ENCODE measurements at places on chromosomes 1 and 21.

GRCh38 chr1:229209816-229210215, 61.1 kb upstream of the RAB4A start:
- no peak for DNase-seq

- no peak for DNase-seq
Measured at GRCh38 chr21:20276377-20276776, 721.8 kb upstream of the NCAM2 start.

- no peak for DNase-seq
Measured at GRCh38 chr1:150562446-150563339, 13.5 kb downstream of the ADAMTSL4 start.

DNA sequence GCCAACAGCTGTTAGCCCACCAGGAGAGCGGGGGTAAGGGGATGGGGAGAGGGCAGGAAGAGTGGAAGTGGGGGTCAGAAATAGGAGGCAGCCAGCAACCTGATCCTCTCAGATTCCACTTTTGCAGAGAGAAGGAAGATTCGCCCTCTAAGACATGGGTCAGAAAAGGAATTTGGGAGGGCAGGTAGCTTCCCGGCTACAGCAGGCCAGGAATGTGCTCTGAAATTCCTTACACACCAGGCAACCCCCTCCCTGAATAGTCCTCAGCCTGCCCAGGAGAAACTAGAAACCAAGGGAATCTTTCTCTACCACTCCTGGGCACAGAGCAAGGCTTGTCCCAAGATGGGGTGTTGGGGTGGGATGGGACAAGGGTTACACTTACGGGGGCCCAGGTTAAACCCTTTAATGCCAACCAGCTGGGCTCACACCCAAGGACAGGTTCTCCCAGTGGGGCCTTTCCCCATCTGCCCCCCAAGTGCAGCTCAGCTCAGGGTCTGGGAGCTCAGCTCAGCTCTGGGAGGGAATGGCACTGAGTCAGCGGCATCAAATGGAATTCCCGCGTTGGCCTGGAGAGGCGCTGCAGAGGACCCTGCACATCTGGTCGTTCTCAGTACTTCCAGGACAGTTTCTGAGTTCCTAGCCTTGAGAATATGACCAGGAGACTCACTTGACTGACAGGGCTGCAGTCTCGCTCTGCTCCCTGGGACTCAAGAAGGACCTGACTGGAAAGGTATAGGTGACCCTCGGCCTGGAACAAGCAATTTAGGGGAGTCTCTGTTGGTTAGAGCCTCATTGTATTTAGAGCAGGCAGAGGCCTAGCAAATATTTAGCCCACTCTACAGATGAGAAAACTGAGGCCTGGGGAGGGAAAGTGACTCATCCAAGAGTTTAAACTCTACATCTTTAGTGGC, 761 bp downstream of the TNNT2 start:
- no peak for DNase-seq

DNA sequence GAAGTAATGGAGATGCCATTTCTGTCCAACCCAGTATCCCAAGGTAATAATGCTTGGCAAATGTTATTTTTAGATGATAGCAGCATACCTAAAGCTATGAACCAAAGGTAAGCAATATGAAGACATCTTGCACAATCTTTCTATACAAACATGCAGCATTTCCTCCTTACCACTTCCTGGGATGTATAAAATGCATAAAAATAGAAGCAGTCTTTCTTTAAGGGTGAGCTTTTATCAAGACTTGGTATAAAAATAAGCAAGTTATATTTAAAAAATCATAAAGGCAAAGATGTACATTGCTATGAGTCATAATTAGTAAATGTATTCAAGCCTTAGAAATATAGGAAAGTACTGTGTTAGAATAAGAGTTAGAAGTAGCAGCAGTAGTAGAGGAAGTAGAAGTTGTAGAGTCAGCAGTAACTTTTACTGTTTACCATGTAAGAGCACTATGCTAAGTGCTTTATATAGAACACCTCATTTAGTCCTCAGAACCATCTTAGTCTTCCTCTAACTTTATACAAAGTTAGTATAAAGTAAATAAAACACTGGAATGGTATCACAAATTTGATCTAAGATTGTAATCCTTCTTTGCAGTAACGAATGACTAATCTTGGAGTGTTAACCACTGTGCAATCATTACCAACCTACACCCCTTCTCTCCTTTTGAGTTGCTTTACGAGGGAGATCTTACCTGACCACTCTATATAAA, 371.3 kb downstream of the VAV3 start:
- DNase-seq = no peak

- DNase-seq = no peak
Measured at GRCh38 chr1:245648749-245649522, 494.2 kb downstream of the KIF26B start.

GRCh38 chr1:234543442-234544086, 64.6 kb upstream of the TARBP1 start:
- no peak for DNase-seq

DNA sequence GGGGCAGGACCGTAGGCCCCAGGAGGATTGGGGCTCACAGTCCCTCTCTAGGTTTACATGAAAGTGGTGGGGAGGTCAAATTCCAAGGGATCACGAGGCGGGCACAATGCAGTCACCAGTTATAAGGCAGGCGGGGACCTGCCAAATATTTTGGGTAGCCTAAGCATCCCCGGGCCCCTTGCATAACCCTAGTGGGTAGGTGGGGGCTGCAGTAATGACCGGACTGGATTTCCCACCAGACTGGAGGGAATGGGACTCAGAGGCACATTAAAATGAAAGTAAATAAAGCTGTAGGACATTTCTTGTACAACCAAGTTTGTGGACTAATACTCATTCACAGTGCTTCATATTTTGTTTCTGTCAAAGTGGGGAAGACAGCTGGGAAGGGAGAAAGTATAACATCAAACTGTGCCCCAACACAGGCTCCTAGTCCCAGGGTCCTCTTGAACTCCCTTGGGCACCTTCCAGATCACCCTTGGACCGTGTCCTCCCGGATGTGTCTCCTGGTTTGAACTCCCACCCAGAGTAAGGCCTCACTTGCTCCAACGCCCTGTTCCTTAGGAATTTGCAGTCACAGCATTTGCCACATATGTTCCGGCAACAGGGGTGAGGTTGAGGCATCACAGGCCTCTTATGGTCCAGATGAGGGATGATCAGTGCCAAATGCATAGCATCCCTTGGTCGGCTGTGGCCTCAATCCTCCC, 28.4 kb upstream of the KIAA0040 start:
- no peak for DNase-seq

GRCh38 chr1:209869291-209870149, 41.7 kb downstream of the UTP25 start:
- DNase-seq = no peak

DNA sequence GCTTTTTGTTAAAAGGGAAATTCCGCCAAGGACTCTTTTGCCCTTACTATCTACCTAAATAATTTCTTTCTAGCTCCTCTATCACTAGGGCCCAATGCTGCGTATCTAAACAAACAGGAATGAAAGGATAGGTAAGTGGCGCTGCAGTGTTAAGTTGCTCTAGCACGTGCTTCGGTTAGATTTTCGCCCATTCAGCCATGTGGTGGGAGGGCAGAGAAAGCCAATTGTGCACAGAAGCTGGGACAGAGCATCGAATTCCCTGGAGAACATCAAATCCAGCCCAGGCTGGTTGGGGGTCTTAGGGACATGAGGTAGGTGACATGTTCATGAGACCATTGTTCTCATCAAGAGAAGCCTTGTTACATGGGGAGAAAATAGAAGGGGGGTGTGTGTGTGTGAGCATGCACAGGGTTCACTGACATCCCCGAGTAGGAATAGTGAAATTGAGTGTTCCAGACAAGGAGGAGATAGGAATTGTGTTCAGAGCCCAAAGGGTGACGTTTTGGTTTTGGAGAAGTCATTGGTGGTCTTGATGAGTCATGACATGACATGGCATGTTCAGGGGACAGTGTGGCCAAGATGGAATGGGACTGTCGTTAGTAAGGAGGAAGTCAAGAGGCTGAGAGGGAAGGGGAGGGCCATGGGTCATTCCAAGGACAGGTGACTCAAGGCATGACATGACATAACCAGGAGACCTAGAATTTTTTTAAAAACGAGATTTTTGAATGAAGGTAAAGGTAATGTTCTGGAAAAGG, 107.1 kb downstream of the TLR5 start:
- DNase-seq = no peak

DNA sequence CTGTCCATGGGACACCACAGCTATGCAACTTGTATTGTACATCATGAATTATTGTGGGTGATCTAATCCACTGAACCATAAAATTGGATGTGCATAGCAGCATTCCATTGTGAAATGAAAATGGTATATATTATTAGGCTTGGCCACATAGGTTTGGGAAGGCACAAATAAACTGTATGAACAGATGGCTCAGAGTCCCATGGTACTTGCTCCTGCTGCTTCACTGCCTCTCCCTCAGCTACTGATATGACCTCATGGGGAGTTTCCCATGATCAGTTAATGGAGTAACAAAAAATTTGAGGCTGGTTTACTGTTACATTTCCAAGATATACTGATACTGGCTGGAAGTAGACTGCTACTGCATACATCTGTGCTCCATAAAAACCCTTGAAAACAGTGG, 152.7 kb upstream of the NEGR1 start:
- no peak for DNase-seq

DNA sequence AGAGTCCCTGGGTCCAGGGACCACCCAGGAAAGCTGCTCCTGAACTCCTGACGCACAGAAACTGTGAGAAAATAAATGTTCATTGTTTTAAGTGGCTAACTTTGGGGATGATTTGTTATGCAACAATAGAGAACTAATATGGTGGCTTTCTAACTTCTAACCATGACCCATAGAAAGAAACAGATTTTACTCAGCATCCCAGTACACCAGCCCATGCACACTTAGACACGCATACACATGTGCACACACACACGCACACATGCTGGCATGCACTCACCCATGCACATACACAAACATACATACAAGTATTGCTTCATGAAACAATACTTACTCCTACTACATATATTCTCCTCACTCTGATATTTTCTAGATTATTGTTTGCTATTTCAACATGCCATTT, 57.1 kb downstream of the NID1 start:
- no peak for DNase-seq

DNA sequence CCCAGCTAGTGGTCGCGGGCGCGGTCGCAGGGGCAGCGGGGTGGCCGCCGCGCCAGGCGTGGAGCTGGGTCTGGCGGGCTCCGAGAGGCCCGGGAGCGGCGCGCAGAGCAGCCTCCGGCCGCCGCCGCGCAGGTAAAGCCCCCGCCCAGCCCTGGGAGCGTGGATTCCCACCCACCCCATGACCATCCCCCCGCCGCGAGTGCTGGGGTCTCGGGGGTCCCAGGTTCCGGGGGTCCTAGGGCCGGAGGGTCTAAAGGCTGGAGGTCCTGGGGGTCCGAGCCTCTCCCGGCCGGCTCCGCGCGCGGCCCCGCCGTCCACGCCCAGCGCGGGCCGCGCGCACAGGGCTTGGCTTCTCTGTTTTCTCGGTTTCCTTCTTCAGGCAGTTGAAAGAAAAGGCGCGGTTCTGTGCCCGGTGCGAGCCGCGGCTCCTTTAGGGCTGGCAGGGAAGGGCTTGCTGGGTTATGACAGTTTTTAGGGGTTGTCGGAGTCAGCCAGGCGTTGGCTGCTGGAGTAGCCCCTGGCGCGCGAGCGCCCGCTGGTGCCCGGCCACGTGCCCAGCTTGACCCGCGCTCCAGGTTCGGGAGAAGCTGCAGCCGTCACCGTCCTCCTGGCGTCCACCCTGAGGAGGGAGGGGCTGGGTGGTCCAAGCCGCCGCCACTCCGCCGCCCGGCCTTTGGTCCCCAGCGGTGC, 359 bp downstream of the LRRC3 start:
- DNase-seq = peak; percentile 9

DNA sequence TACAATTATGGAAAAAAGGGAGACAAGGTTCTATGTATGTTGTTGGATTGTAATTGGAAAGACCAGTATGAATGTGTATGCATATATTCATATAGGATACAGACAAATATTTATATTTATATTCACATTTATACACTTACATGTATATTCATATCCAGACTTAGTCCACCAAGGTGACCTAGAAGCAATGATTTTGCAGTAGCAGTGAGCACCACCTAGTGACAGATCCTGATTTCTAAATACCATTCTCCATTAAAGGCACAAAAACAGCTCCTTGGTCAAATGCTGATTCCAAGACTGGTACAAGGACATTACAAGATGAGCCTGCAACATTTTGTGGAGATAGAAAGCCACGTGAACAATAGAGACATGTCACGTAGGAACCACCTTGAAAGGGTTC, 153.4 kb downstream of the SDCCAG8 start:
- DNase-seq = no peak

GRCh38 chr1:235325854-235326253, 2.1 kb downstream of the ARID4B start:
- no peak for DNase-seq

DNA sequence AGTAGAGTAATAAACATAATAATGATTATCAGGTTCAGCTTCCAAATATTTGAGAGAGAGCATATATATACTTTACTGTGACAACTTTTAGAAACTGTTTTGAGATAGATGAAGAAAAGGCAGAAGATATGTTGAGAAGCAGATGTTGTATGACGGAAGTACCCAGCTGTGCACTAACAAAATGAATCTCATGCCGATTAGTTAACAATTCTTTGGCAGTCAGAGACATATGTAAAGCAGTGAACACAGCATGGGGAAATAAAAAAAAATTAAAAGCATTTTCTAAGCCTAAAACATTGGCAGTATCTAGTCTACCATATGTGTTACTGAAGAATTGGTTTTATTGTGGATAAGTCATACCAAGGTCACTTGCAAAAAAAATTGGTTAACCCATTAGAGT, 51.8 kb downstream of the MAGI3 start:
- no peak for DNase-seq

DNA sequence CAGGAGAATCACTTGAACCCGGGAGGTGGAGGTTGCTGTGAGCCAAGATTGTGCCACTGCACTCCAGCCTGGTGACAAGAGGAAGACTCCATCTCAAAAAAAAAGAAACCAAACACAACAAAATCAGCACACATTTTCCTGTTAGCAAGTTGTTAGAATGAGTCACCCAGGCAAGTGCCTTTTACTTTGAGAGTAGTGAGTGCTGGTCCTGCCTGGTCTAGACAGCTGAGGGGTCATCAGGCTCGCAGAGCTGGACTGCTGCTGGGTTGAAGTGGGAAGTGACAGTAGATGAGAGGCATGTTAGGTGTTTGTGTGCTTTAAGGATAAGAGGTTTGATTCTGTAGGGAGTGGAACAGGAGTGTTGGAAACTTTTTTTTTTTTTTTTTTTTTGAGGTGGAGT, 31.9 kb downstream of the GNPAT start:
- DNase-seq = no peak

DNA sequence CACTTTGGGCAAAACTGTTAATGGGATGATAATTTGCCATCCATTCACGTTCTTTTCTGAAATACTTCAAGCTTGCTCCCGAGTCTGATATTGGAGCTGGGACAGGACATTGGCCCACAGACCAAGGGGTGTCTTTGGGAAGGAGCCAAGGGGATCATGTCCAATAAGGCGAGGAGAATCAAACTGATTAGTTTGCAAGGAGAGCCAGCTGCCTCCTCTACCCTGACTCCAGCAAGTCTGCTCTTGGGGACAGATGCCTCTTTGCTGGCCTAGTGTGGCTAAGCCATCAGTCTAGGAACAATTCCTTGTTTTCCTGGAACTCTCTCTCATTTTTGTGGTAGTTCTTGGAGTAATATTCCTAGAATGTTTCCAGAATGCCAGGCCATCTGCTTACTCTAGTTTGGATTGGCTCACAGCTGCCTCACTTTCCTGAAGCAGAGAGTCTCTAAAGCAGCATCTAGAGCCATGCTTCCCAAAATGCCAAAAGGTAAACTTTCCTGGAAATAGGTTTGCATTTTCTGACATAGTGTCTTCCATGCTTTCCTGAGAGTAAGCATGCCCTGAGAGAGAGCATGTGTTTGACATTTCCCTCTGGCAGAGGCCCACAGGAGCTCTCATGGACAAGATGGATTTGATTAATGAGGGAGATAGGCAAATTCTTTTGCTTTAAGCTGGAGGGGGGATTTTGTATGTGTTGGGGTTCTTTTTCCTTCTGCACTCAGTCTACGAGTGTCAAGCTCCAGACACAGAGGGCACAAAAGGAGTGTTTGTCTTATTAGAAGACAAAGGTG, 145.6 kb downstream of the GDAP2 start:
- DNase-seq = no peak

Data from NCI-H748 treated with DMSO at 0.1 percent for 48 hours (cell line).